ENCODE measurements at places on chromosomes 2 and 18. TPM values are rescaled to one million over a fixed set of nuclear protein-coding genes. Genes with fewer than 3 reads are reported as not detected.

GRCh38 chr2:36530983-36531354 is 67.0 kb downstream of the FEZ2 start:
- DNase-seq, result no peak
- H3K4me3 ChIP-seq, result no peak overlapping the region
- H3K27ac ChIP-seq, result peak overlapping the region; percentile 17
- H3K36me3 ChIP-seq, result peaks cover 4% of the 10 kb centered on the region

DNA sequence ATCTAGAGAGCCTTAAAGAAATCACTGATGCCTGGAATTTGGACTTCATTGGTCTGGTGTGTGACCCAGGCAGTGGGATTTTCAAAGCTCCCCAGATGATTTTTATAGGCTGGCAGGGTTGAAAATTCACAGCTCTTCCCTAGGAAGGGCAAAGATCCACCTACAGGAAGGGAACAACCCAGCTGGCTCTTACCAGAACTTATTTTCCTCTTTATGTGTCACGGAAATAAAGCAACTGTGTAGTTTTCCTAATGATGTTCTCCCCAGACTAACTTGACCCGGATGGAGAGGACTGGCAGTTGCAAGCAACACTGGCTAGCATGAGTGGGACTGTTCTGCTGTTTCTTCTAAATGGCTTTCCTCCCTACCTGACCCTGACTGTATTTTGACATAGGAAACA is 235.6 kb downstream of the ALPK2 start:
- H3K36me3 ChIP-seq, result no peaks in the 10 kb centered on the region
- no peaks in the 10 kb centered on the region for H3K27me3 ChIP-seq
- H3K27ac ChIP-seq, result no peak overlapping the region
- DNase-seq, result no peak
- H3K4me1 ChIP-seq, result no peaks in the 10 kb centered on the region
- no peak overlapping the region for H3K4me3 ChIP-seq

- no peak overlapping the region for H3K27ac ChIP-seq
- no peaks in the 10 kb centered on the region for H3K27me3 ChIP-seq
- H3K36me3 ChIP-seq, result no peaks in the 10 kb centered on the region
- no peaks in the 10 kb centered on the region for H3K4me1 ChIP-seq
- H3K4me3 ChIP-seq, result no peak overlapping the region
- no peak for DNase-seq
These were observed 4.3 kb downstream of the DSG4 start for GRCh38 chr18:31380912-31381311.

The C2orf78 gene
- total RNA-seq, result not detected

Measured in Caco-2 (cell line).